ENCODE measurements at places on chromosomes 7 and 10.

DNA sequence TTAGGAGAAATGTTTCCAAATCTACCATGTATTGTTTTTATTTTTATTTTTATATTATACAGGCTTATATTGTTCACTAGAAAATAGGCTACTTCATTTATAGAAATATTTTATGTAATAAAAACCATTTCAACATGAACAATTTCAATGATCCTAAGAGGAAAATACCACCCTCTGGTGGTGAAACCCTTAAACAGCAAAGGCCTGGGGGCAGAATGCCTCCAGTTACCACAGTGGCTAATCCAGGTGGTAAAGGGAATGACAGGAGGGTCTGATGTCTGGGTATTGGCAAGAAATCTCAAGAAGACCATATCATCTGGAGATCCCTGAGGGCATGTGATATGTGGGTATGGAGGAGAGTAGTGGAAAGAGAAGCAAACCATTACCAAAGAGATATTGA lies 19.3 kb downstream of the MACC1 start:
- no peak for DNase-seq

DNA sequence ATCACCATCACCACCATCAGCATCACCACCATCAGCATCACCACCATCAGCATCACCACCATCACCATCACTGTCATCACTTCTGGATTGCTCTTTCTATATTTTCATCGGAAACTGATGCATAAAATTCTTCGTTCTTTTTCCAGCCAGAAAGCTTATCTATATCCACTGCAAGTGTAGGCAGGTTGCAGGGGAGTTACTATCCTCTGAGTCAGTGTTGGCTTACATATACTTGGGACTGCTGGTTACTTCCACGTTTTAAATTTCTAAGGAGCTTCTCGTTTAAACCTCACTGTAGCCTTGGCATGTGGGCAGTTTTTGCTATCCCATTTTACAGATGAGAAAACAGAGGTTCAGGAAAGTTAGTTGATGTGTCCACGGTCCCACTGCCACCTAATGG lies 66.1 kb downstream of the FOXL3 start:
- no peak for DNase-seq

DNA sequence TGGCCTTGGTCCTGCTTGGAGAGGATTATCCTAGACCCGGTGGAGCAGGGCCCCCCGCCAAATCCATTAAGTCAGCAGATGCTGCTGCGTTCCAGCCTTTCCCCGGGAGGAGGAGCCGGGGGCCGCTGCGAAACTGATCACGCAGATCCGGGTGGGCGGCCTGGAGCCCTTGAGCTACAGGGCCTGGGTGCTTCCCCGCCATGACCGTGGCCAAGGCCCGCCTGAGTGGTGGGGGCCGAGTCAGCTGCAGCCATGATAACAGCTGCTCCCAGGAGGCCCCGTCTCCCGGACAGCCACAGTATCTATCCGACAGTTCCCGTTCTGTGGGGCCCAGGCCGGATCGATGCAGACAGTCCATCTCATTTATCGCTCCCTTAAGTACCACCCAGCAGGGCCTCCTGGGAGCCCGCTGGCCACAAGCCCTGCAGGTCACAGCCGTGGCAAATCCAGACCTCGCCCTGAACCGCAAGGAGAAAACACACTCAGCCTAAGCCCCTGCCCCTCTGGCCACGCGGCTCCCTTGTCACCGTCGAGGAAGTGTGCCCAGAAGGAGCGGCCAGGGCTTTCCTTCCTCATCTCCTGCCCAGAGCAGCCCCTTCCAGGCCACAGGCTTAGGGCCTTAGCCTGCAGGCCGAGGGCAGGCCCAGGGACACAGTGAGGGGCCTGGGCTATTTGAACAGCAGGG lies 34.4 kb upstream of the SLC29A4 start:
- no peak for DNase-seq

DNA sequence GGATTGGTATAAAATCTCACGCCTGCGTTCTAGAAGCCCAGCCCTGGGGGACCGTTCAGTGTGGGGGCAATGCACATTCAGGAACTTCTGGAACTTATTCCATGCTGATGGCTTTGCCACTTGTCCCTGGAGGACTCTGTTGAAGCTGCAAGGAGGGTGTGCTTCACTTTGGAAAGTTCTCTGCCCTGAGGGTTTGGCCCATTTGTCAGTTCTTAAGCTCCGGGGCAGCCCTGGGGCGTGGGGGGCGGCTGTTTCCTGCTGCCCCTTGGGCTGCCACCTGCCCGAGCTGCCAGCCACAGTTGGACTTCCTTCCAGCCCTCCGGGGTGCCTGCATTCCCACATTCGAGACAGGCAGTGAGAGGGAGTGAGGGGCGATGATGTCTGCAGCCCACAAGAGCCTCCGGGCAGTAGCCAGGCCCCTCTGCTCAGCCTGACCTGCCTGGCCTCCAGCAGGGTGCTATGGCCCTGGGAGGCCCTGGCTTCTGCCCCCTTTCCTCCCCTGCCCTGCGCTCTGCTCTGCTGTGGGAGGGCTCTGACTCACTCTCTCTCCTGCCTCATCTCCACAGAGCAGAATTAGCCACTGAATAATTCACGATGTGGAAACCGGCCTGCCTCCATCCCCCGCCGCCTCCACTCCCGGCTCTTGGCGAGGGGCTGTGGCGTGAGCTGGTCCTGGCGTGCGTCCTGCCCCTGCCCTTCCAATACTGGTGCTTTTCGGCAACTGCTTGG lies 1.9 kb downstream of the TTYH3 start:
- peak; percentile 78 for DNase-seq

DNA sequence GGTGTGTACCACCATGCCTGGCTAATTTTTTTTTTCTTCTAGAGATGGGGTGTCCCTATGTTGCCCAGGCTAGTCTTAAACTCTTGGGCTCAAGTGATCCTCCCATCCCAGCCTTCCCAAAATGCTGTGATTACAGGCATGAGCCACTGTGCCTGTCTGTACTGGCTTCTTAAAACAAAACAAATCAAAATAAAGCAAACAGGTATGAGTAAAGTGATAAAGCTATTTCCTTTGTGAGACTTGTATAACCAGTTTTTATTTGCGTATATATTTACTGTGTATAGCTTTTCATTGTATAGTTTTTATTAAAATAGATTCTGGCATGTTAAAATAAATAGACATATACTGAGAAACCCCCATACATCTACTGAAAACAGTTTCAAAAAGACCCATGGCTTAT lies 14.3 kb downstream of the LCOR start:
- no peak for DNase-seq

DNA sequence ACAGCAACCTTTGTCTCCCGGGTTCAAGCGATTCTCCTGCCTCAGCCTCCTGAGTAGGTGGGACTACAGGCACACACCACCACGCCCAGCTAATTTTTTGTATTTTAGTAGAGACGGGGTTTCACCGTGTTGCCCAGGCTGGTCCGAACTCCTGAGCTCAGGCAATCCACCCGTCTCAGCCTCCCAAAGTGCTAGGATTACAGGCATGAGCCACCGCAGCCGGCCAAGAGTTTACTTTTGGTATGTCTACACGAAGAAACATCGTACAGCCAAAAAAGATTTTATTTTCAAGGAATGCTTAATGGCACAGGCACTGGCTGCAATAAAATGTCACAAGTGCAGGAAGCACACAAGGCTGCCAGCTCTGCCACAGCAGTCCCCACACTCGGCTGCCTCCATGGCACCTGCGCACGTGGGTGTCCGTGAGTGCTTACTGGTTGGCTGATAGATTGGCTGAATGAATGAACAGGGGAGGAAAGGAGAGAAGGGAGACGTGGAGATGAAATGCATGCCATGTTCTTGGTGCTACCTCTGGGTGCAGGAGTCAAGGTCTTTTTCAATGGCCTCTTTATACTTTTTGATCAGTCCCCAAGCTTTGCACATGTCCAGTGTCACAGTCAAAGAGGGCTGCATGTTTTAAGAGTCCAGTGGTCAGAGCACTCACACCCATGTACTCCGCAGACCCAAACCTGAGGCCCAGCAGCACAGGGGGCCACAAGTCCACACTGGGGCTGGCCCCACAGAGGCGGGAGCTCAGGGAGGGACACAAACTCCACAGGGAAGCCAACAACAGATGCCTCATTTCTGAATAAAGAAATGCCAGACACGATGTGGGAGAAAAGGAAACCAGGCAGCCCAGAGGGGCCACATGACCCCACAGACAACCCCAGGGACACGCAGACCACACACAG lies 198.2 kb downstream of the MAD1L1 start:
- no peak for DNase-seq

DNA sequence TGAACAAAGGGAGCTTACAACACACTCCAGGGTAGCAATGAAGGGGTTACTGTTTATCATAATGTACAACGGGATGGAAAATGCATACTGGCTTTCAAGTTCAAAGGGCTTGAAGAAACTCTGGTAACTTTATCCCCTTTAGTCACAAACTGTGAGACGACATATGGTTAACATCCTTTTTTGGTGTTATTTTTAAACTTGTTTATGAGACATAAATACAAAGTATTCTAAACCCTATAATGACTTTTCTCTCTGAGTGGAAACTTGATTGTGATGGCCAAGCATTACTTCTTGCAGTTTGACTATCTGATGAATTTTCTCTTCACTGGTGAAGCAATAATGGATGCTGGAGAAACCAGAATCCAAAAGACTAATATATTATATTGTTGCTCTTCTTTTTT lies 62.0 kb upstream of the SEMA3A start:
- no peak for DNase-seq

- no peak for DNase-seq
Observed at GRCh38 chr10:133039107-133039802, 48.5 kb upstream of the ADGRA1 start.

- DNase-seq, result no peak
Observed at GRCh38 chr7:2402687-2403013, 761 bp upstream of the CHST12 start.

- no peak for DNase-seq
Observed at GRCh38 chr10:15871823-15872222, 11.5 kb upstream of the MINDY3 start.

DNA sequence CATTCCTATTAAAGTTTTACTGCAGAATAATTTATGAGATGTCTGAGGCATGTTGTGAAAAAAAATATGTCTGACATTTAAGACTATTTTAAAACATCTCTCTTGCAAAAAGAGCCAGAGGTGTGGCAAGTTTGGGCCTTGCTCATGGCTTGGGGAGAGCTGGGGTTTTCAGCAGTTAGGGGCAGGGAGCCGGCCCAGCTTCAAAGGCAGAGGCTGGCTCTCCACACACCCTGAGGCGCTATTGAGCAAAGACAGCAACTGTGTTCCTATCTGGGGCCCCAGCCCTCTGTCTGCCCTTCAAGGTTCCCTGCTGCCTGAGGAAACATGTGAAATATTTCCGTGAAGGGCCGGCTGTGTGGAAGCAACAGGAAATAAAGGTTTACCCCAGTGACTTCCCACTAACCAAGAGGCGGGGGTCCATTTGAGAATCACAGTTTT lies 94.0 kb downstream of the SORBS1 start:
- no peak for DNase-seq

GRCh38 chr7:80869106-80869784 lies 49.6 kb downstream of the SEMA3C start:
- DNase-seq, result no peak

DNA sequence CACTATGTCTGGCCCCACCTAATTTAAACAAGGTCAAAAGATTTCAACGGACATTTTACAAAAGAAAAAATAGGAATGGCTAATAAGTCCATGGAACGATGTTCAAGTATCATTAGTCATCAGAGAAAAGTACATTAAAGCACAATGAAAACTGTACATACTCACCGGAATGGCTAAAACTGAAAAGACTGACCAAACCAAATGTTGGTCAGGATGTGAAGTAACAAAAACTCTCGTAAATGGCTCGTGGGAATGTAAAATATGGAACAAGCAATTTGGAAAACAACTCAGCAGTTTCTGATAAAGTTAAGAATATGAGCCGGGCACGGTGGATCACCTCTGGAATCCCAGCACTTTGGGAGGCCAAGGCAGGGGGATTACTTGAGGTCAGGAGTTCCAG lies 65.7 kb upstream of the PARD3 start:
- DNase-seq, result no peak

- DNase-seq, result no peak
Observed at GRCh38 chr10:129927351-129928120, 36.5 kb downstream of the EBF3 start.

DNA sequence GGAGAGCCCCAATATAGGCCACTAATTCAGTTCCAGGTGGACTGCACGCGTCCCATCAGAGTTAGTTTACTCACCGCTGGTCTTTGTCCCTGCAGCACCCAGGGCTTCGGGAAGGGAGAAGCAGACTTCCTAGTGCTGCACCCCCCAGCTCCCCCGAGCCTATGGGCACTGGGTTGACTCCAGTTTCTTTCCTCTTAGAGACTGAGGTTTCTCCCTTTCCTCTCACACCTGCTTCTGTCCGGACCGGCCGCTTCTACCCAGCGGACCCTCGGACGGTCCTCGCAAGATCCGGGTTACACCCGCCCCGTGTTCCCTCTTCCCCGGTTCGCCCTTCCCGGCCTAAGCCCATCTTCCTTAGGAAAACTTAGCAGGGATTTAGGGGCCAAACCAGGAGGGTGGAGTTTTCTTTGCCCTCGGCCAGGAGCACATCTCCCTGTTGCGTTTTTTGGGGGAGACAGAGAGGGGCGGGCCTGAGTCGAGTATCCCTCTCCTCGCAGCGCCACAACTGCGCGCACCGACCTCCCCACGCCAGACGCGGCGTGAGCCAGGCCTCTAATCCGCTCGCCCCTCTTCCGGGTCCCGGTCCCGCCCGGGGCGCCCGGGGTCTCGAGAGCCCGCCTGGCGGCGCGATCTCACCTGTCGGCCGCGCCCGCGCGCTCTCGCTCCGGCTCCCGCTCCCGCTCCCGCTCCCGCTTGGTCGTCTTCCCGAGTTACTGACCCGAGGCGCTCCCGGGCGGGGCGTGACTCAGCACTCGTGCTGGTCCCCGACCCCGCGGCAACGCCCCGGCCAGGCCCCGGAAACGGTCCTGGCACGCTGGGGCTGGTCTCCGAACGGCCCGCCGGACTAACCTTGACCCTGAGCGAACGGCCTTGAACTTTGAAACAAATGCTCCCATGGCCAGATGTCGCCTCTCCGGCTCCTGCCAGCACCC lies at the start of gene AIFM2:
Gene AIFM2, minus strand, starts transcription at position 728 of the 932 bp plus-strand sequence. CDS start 8,741 bp downstream, outside the sequence.
- peak; percentile 49 for DNase-seq

GRCh38 chr10:102870221-102870620 lies 951 bp downstream of the AS3MT start:
- no peak for DNase-seq

- DNase-seq, result no peak
Observed at GRCh38 chr7:34211018-34211417, 305.7 kb downstream of the BMPER start.

Measured in AG09319 (cell line).